ENCODE measurements at places on chromosomes 4 and X. TPM values are rescaled to one million over a fixed set of nuclear protein-coding genes. Genes with fewer than 3 reads are reported as not detected.

DNA sequence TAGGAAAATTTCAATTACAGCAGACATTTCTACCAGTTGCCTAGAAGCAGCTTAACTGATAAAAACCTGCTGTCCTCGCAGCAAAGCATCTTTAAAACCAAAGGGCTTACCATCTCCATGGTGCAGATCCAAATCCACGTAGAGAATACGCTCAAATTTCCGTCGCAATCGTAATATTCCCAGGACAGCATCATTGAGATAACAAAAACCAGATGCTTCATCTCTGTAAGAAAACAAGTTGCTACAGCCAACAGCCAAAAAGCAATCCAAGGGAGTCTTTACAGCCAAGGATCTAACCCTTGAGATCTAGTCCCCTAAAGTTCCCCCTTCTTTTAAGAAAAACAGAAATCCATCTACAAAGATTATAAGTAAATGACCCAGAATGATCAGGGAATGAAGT is 77.6 kb downstream of the HDAC8 start:
- DNase-seq = no peak
- no peaks in the 10 kb centered on the region for H3K27me3 ChIP-seq
- no peaks in the 10 kb centered on the region for H3K4me1 ChIP-seq
- H3K36me3 ChIP-seq = no peaks in the 10 kb centered on the region

DNA sequence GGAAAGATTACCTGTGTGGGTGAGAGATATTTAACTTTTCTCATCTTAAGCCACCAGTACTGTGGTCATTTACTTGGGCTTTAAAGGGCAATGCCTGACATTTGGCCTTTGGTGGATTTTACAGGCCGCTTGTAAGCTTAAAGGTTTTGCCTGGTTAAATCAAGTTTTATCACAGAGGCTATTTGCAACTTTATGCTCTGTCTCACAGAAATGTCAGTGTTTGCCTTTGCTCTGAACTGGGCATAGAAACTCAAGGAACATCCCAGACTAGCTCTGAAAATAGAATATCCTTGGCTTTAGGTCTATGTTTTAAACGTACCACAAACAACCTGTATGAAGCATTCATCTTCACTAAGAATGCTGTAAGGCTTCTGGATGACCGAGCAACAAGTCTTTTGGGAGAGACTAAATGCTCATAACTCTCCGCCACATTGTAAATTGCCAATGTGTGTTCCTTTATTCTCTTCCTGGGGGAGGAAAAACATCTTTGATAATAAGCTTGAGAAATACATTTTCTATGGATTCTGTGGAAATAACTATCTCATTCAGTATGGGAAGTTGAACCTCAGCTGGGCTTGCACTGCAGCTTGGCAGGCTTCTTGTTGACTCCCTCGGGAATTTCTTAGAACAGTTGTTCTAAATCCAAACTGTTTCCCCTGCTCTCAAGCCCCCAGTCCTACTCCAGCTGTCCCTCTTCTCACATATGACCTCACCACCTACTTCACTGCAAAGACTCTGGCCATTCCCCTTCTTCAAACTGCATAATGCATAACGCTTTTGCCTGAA is 105.8 kb upstream of the WDR44 start:
- no peak overlapping the region for H3K4me3 ChIP-seq
- H3K27ac ChIP-seq = no peak overlapping the region
- no peaks in the 10 kb centered on the region for H3K36me3 ChIP-seq
- no peak for DNase-seq

DNA sequence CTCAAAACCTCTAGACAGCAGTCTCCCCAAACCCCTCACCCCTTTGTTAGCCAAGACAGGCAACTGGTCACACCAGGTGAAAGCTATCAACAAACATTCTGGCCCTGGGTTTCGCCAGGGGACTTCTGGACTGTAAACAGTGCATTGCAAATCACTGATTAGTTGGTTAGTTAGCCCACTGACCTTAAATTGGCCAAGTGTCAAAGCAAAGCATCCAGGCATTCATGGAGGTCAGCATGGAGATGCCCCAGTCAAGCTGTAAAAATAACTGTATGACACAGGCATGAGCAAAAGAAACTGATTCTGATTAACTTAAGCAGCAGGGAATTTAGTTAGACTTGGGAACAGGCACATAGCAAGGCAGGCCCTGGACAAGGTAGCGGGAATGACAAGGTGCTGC is 156.0 kb upstream of the TTC29 start:
- no peaks in the 10 kb centered on the region for H3K27me3 ChIP-seq
- no peak overlapping the region for H3K4me3 ChIP-seq
- H3K36me3 ChIP-seq = no peaks in the 10 kb centered on the region
- H3K27ac ChIP-seq = no peak overlapping the region
- H3K4me1 ChIP-seq = no peaks in the 10 kb centered on the region
- DNase-seq = no peak

DNA sequence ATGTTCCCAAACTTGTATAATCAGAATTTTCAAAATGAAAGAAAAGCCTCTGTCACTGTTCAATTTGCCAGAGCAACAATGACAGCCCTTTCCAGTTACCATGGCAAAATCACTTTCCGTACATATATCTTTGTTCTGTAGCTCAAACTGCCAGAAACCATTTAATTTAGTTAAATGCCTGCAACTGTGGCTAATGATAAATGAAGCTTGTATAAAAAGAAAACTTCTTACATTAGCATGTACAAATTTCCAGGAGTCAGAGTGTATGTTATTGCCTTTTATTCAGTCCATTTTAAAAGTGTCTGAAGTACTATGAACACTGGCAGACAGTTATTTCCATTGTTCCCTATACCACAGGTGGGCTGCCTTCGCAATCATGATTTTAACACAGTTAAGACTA is 30.3 kb downstream of the ARAP2 start:
- no peak overlapping the region for H3K4me3 ChIP-seq
- no peaks in the 10 kb centered on the region for H3K27me3 ChIP-seq
- H3K4me1 ChIP-seq = peaks cover 4% of the 10 kb centered on the region
- H3K27ac ChIP-seq = no peak overlapping the region
- DNase-seq = no peak

DNA sequence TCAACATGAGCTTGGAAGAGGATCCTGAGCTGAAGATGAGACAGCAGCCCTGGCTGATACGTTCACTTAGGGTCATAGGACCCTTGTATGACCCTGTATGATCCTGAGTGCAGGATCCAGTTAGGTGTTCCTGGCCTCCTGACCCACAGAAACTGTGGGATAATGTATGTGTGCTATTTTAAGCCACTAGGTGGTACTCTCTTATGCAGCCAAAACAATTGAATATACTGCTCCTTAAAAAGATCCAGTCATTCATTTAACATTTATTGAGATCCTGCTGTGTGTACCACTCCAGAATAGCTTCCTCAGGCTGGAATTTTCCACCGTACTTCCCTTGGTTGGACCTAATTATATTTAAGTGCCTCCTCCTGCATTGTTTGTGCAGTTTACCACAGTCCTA is 167.1 kb downstream of the AMELX start:
- H3K4me1 ChIP-seq = no peaks in the 10 kb centered on the region
- no peak overlapping the region for H3K27ac ChIP-seq
- no peak for DNase-seq

DNA sequence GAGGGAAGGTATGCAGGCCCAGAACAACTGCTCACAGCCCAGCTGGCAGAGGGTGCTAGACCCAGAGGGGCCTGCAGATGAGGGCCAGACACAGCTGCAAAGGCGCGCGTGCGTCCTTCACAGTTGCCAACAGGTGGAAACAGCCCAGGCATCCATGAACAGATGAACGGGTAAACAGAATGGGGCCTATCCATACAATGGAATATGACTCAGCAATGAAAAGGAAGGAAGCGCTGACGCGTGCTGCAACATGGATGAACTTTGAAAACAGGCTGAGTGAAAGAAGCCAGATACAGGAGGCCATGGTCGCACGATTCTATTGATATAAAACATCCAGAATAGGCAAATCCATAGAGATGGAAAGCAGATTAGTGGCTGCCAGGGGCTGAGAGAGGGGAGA is 83.1 kb upstream of the DDX3X start:
- H3K27me3 ChIP-seq = no peaks in the 10 kb centered on the region
- H3K4me3 ChIP-seq = no peak overlapping the region
- DNase-seq = no peak

- no peaks in the 10 kb centered on the region for H3K36me3 ChIP-seq
- no peaks in the 10 kb centered on the region for H3K27me3 ChIP-seq
- H3K4me1 ChIP-seq = no peaks in the 10 kb centered on the region
Observed at GRCh38 chr4:12770351-12770750, 713.8 kb downstream of the RAB28 start.

GRCh38 chr4:141464366-141464765 is 172.0 kb upstream of the IL15 start:
- no peak overlapping the region for H3K27ac ChIP-seq
- no peak overlapping the region for H3K4me3 ChIP-seq
- H3K4me1 ChIP-seq = no peaks in the 10 kb centered on the region
- H3K36me3 ChIP-seq = no peaks in the 10 kb centered on the region
- DNase-seq = no peak
- no peaks in the 10 kb centered on the region for H3K27me3 ChIP-seq

DNA sequence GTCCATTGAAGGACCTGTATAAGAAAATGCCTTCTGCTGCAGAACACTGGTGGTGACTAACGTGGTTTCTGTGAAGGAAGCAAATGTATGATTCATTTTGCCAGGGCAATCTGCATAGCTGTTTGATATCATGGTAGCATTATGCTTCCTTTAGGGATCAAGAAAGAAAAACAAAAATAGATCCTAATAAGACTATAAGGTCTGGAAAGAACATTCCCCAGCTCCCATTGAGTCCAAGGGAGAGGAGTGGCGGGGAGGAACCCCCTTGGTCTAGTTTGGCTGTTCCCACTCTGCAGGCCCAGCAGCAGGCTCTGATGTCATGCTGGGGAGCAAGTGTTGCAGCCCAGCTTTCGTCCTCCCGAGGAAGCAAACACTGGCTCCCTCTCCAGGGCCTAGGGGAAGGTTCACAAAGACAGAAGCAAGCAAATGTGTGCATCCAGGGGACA is 154.5 kb upstream of the GALNT7 start:
- H3K27me3 ChIP-seq = peaks cover 2% of the 10 kb centered on the region
- H3K27ac ChIP-seq = no peak overlapping the region
- H3K4me1 ChIP-seq = no peaks in the 10 kb centered on the region

DNA sequence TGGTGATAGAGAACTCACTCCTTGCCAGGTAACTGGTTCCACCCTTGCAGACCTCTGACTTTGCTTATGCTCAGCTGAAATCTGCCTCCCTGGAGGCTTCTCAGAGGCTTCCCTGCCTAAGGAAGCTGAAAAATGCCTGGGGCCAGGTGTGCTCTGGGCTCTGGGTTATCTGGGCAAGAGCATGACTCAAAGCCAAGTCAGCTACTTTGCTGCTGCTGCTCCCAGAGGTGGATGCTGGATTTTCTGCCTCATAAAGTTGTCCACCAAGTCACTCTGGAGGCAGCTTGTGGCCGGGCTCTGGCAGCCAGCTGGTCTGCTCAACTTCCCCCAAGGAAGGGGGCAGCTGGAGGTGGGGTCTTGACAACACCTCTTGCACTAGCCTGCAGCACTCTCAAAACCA is 132.7 kb downstream of the PJA1 start:
- no peak overlapping the region for H3K4me3 ChIP-seq
- DNase-seq = no peak
- H3K36me3 ChIP-seq = no peaks in the 10 kb centered on the region
- no peak overlapping the region for H3K27ac ChIP-seq
- no peaks in the 10 kb centered on the region for H3K4me1 ChIP-seq

GRCh38 chrX:131235768-131236545 is 53.1 kb downstream of the IGSF1 start:
- DNase-seq = no peak
- no peaks in the 10 kb centered on the region for H3K4me1 ChIP-seq
- no peaks in the 10 kb centered on the region for H3K36me3 ChIP-seq
- H3K27me3 ChIP-seq = no peaks in the 10 kb centered on the region
- no peak overlapping the region for H3K27ac ChIP-seq
- H3K4me3 ChIP-seq = no peak overlapping the region

DNA sequence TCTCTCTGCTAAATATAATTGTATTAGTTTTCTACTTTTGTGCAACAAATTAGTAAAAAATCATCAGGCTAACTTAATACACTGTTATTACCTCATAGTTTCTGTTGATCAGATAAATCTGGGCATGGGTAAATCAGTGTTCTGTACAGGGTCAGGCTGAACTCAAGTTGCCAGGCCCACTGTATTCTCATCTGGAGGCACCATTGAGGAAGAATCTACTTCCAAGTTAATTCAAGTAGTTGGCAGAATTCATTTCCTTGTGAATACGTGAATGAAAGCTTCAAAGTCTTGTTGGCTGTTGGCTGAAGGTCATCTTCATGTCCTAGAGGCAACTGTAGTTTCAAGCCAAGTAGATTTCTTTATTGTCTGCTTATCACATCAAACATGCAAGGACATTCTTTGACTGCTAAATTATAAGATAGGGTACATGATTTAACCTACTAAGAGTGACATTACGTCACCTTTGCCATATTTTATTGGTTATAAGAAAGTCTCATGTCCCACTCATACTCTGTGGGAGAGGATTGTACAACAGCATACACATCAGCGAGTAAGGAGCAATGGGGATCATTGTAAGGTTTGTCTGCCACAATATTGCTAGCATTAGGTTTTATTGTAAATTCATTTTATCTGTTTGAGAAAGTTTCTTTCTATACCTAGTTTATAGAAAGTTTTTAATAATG is 1219.0 kb downstream of the ARAP2 start:
- no peak for DNase-seq
- no peaks in the 10 kb centered on the region for H3K4me1 ChIP-seq
- H3K27ac ChIP-seq = no peak overlapping the region
- H3K4me3 ChIP-seq = no peak overlapping the region
- no peaks in the 10 kb centered on the region for H3K27me3 ChIP-seq

DNA sequence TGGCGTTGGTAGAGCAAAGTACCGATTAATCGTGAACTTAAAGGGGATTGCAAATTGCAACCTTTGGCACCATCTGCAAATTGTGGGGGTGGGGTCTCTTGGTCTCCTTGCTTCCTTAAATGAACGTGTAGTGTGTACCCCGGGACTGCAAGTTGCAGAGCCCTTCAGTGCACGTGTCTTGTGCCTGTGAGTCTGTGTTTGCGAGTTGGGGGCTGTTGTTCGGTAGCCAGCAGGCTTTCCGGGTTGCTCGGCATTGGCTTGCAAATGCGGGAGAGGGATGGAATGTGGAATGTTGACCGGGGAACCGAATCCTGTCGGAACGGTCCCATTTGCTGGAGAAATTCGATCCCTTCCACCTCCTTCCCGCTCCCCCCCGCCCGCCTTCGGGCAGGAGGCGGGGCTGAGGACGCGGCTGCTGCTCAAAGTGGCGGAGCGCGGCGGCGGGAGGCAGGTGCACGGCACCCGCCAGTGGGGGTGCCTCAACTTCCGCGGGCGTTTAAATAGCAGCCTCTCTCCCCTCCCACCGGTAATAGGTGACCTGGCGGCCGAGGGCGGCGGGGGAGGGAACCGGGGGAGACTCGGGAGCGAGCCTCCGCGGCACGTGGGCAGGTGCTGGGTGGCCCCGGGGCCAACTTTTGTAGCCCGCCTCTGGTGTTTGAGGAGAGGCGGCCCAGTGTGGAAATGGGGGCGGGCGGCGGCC is 1.5 kb downstream of the JADE1 start:
- peak overlapping the region; percentile 85 for H3K4me3 ChIP-seq
- DNase-seq = peak; percentile 81
- peaks cover 8% of the 10 kb centered on the region for H3K4me1 ChIP-seq
- H3K27me3 ChIP-seq = no peaks in the 10 kb centered on the region
- H3K36me3 ChIP-seq = no peaks in the 10 kb centered on the region

RIBC1 gene
- 2.1 TPM for total RNA-seq

CXCL11 gene
- not detected for total RNA-seq

SCRG1 gene
- total RNA-seq = not detected

TMEM271 gene
- total RNA-seq = not detected

STARD8 gene
- 0.64 TPM for total RNA-seq

ZBTB49 gene
- total RNA-seq = 14.0 TPM

PTPN13 gene
- 5.2 TPM for total RNA-seq

All from T-cell (primary cell).